Breast epithelium (tissue), 4 donors: ENCODE measurements at places on chromosomes 16 and 17. TPM values are rescaled to one million over a fixed set of nuclear protein-coding genes. Genes with fewer than 3 reads are reported as not detected.

DNA sequence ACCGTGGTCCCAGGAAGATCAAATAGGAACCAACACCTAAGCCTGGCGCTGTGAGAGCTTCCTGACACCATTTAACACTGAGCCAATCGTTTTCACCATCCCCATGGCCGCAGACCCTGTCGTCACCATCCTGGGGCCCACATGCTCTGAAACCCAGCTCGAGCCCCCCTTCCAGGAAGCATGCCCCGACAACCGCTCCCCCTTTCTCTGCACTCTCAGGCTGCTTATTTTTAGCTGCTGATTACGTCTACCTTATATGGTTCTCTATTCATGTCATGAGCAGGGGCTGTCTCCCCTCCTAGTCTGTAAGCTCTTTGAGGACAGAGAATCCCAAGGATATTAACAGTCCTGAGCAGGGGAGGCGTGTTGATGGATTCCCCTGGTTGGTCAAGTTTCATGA lies 10.5 kb downstream of the SRL start:
- H3K27me3 ChIP-seq, result no peaks in the 10 kb centered on the region
- no peak for DNase-seq
- no peaks in the 10 kb centered on the region for H3K4me1 ChIP-seq
- H3K4me3 ChIP-seq, result no peak overlapping the region

DNA sequence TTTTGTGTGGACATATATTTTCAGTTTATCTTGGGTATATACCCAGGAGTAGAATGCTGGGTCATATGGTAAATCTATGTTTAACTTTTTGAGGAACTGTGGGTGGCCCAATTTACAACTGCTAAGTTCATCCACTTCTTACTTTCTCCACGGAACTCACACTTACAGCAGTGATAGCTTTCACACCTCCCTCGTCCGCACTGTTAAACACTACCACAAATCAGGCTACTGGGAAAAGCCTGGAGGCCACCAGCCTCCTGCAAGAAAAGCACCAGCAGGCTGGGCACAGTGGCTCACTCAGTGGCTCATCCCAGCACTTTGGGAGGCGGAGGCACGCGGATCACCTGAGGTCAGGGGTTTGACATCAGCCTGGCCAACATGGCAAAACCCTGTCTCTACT lies 14.7 kb upstream of the ZG16 start:
- H3K4me3 ChIP-seq, result no peak overlapping the region
- H3K36me3 ChIP-seq, result no peaks in the 10 kb centered on the region
- DNase-seq, result no peak
- no peaks in the 10 kb centered on the region for H3K27me3 ChIP-seq
- no peaks in the 10 kb centered on the region for H3K4me1 ChIP-seq
- H3K27ac ChIP-seq, result no peak overlapping the region

DNA sequence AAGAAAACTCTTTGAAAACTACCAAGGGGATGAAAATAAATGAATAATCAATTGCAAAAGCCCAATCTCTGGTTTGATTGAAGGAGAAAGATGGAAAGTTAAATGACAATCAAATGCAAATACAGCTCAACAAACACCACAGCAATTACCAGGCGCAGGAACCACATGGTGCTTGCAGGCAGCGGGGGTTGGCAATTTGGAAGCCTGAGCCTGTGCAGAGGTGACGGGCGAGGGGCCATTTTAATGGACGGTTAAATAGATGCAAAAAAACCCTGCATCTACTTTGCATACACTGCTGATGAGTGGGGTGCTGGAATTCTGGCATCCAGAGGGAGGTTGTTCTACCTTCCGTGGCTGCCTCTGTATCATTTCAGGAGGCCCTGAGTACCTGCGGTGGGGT lies 4.8 kb upstream of the SEZ6 start:
- no peaks in the 10 kb centered on the region for H3K4me1 ChIP-seq
- H3K27ac ChIP-seq, result no peak overlapping the region
- DNase-seq, result no peak
- peaks cover 32% of the 10 kb centered on the region for H3K27me3 ChIP-seq
- H3K4me3 ChIP-seq, result no peak overlapping the region
- no peaks in the 10 kb centered on the region for H3K36me3 ChIP-seq

The HCRT gene
- not detected for total RNA-seq

- H3K4me1 ChIP-seq, result peaks cover 3% of the 10 kb centered on the region
- H3K27me3 ChIP-seq, result no peaks in the 10 kb centered on the region
- H3K27ac ChIP-seq, result peak overlapping the region; percentile 71
- DNase-seq, result no peak
- H3K4me3 ChIP-seq, result no peak overlapping the region
Measured at GRCh38 chr17:28908640-28909167, 5.8 kb upstream of the DHRS13 start.

The FAM20A gene
- total RNA-seq, result 11.3 TPM

DNA sequence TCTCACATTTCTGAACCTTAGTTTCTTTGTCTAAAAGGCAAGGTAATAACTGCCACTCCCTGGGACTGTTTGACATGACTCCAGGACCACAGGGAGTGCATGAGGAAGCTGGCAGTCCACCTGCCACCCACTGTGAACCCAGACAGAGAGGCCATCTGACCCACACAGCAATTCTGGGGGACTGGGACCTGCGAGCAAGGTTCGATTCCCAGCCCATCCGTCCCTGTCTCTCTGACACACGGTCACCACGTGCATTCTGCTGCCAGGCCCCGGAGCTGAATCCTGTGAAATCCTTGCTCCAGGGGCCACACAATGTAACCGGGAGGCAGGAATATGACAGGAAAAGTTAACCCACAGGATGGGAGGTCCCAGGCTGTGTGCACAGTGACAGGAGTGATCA lies 218.8 kb upstream of the FOXF1 start:
- no peak for DNase-seq
- no peak overlapping the region for H3K27ac ChIP-seq
- peaks cover 99% of the 10 kb centered on the region for H3K27me3 ChIP-seq

GRCh38 chr17:51044976-51045375 lies 75.7 kb downstream of the SPAG9 start:
- DNase-seq, result no peak
- no peak overlapping the region for H3K4me3 ChIP-seq
- H3K4me1 ChIP-seq, result no peaks in the 10 kb centered on the region
- no peak overlapping the region for H3K27ac ChIP-seq

The PRDM7 gene
- total RNA-seq, result not detected
